ENCODE measurements at places on chromosomes 5 and 9. TPM values are rescaled to one million over a fixed set of nuclear protein-coding genes. Genes with fewer than 3 reads are reported as not detected.

GRCh38 chr5:10509575-10509974 lies 54.3 kb upstream of the ANKRD33B start:
- DNase-seq: no peak
- H3K4me1 ChIP-seq: no peaks in the 10 kb centered on the region
- no peaks in the 10 kb centered on the region for H3K36me3 ChIP-seq
- H3K27me3 ChIP-seq: peaks cover 2% of the 10 kb centered on the region
- H3K27ac ChIP-seq: no peak overlapping the region
- no peak overlapping the region for H3K4me3 ChIP-seq

DNA sequence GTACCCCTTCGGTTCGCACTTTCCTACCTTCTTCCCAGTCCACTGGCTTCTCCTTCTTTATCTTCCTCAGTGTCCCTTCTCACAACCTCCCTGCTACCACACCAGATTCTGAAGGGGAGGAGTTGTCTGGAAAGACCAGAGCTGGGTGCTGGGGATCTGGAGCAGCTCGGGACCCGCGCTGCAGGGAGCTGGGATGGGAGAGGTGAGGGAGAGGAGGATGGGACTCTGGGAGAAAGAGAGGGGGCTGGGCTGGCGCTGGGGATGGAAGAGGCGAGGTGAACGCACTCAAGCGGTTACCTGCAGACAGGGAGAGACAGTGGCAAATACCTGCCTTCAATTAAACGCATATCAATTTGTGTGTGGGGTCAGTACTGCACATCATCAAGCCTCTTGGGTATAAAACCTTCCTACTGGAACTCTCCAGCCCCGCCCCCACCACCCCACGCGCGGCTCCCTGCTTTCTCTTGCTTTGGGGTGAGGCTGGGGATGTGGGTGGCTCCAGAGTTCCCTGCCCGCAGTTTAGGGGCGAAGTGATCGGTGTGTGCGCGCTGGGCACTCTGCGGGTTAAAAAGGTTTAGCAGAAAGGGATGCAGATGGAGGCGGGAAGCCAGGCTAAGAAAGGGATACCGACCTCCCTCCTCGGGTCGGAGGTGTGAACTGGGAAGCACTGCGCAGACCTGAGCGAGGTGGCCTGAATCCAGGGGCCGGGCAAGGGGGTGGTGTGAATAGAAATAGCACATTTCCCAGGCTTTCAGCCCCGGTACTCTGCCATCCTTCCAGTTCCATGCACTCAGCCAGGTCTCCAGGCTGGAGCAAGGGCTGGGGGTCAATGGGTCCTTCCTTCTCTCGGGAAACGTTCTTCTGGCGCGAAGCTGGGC lies 977 bp upstream of the PAM start:
- H3K27me3 ChIP-seq: peaks cover 5% of the 10 kb centered on the region
- peak overlapping the region; percentile 53 for H3K27ac ChIP-seq
- H3K4me3 ChIP-seq: peak overlapping the region; percentile 97
- peaks cover 25% of the 10 kb centered on the region for H3K4me1 ChIP-seq
- no peak for DNase-seq
- H3K36me3 ChIP-seq: no peaks in the 10 kb centered on the region

DNA sequence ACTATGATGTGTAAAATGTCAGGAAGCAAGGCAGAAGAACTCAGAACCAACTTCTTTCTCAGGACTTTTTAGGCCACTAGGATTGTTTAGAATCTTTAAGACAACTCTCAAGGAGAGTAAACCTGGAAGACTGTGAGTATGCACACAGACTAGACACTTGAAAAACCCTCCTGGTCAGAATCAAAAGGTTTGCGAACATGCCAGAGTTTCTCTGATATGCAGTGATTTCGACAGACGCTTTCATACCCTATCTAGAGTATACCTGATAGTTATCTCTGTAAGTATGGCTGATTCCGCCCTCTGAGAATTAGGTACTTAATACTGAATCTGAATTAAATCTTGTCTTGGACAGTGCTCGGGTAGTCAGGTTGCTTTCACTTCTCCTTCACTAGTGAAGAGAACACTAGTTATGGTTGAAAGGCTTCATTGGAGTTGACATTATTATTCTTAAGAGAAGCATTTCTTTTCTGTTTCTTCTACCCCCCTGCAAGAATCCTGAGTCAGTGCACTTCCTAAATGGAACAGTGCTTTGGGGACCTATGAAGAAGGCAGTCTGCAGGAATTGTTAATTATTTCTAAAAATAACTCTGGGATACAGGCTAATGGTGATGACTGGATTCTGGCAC lies 158.1 kb downstream of the HACD4 start:
- H3K27ac ChIP-seq: no peak overlapping the region
- no peak for DNase-seq
- peaks cover 28% of the 10 kb centered on the region for H3K36me3 ChIP-seq
- no peak overlapping the region for H3K4me3 ChIP-seq
- H3K4me1 ChIP-seq: peaks cover 3% of the 10 kb centered on the region

Gene KIF12
- polyA plus RNA-seq: not detected

Gene TEX10
- polyA plus RNA-seq: 11.3 TPM

- peaks cover 6% of the 10 kb centered on the region for H3K27me3 ChIP-seq
- H3K27ac ChIP-seq: no peak overlapping the region
- peaks cover 7% of the 10 kb centered on the region for H3K4me1 ChIP-seq
- no peak overlapping the region for H3K4me3 ChIP-seq
These were observed 36.5 kb upstream of the EGFL7 start for GRCh38 chr9:136626066-136626725.

DNA sequence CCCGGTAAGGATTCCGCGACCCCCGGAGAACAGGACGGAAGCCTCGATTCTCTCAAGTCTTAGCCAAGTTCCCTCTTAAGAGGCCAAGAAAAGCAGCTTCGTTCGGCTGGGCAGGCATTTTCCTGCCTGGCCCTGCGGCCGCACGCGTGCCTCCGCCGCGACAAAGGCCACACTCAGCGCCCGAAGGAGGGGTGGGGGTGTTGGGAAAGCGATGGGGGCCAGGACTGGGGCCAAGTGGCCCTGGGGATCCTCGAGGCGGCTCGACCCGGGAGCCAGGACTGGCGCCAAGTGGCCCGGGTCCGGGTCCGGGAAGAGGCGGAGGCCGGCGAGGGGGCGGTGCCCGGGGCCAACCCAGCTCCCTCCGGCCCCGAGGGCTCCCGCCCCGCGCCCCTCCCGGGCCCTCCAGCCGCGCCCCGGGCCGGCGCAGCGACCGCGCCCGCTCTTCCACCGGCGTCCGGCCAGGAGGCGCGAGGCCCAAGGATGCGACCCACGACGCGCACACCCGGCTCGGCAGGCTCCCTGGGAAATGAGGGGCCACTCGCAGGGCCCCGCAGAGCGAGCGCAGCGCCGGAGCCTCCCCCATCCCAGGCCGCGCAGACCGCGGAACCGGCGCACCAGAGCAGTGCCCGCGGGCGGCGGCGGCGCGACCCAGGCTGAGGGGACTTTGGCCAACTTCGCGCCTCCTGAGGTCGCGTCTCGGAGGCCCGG lies 756 bp downstream of the VAV2 start:
- H3K4me1 ChIP-seq: no peaks in the 10 kb centered on the region
- H3K36me3 ChIP-seq: no peaks in the 10 kb centered on the region
- H3K27ac ChIP-seq: no peak overlapping the region
- peaks cover 8% of the 10 kb centered on the region for H3K27me3 ChIP-seq

DNA sequence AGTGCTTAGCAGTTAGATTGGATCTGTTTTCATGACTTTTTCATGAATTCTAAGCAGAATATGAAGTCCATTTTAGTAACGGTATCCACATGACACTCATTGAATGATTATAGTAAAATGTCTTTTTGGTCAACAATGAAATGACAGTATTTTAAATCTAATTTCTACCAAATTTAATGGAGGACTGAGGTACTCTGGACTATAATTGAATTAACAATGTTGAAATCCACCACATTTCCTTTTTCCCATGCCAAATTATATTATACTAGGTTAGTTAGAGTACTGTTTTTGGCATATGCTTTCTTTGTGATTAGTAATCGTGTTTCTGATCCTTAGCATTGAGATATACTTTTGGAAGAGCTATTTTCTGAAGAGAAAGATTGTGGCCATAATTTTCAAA lies 40.6 kb downstream of the CDC42SE2 start:
- no peaks in the 10 kb centered on the region for H3K36me3 ChIP-seq
- H3K4me1 ChIP-seq: peaks cover 69% of the 10 kb centered on the region
- H3K4me3 ChIP-seq: peak overlapping the region; percentile 57
- H3K27ac ChIP-seq: peak overlapping the region; percentile 60
- peaks cover 1% of the 10 kb centered on the region for H3K27me3 ChIP-seq

- no peak overlapping the region for H3K27ac ChIP-seq
- H3K4me3 ChIP-seq: no peak overlapping the region
- DNase-seq: no peak
These were observed 3.1 kb upstream of the CREBRF start for GRCh38 chr5:173053041-173053440.

DNA sequence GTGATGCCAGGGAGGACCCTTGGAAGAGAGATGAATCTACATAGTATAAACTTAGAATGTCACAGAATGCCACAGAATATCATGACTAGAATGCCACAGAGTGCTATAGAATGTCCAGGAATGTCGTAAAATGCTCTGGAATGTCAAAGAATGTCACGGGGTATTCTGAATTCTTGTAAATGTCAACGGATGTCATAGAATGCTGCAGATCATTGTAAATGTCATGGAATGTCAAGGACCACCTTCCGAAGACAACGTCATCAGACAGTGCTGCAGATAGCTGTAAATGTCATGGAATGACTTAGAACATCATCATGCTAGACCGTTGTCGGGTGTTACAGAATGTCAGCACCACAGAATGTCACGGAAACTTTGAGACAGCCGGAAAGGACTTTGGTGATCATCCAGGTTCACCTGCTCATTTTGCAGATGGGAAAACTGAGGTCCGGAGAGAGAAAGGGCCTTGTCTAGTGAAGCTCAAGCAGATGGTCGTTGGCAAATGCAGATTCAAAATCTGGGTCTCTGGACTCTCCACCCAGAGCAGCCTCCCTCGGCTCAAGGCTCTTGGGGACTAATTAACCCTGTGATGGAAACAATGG lies 117.1 kb downstream of the LHX2 start:
- no peak overlapping the region for H3K27ac ChIP-seq
- H3K4me3 ChIP-seq: no peak overlapping the region
- peaks cover 3% of the 10 kb centered on the region for H3K27me3 ChIP-seq
- no peak for DNase-seq

Gene INSL4
- polyA plus RNA-seq: not detected

DNA sequence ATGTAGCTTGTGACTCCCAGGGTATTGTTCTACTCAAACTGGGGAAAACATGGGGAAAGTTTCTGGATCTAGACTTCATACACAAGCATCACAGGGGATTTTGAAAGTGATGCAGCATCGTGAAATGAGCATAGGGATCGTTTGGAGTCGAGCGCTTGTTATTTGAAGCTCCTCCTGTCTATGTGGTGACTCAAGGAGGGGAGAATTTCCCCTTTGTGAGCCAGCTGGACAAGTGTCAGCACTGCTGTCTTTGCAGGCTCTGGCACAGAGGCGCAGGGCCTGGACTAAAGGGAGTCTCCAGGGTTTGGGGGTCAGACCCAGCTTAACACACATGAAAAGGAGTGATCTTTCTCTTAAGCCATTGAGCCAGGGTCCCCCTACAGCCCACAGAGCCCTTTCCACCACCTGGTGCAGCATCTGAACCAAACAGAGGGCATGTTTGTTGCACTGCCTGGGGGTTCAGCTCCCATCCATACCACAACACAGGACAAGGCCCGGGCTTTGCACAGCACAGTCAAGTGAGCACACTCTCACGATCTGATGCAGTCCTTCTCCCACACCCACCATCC lies 51.0 kb downstream of the IRF1 start:
- H3K4me1 ChIP-seq: peaks cover 99% of the 10 kb centered on the region
- peak overlapping the region; percentile 92 for H3K27ac ChIP-seq
- DNase-seq: no peak
- H3K27me3 ChIP-seq: no peaks in the 10 kb centered on the region
- peaks cover 9% of the 10 kb centered on the region for H3K36me3 ChIP-seq

DNA sequence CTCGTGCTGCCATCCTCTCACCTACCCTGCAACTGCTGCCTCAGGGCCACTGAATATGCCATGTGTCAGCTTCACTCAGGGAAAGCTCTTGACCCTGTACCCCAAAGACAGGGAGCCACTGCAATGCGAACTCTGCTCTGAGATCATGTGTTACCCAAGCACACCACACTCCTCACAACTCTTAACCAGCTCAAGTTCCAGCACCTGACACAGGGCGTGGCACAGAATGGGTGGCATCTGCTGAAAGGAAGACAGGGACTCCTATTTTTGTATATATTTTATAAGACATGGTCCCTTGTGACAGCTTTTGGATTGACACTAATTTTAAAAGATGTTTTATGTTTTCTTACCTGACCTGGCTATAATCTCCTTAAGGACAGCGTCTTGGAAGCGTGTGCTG lies 10.7 kb downstream of the PHYKPL start:
- peaks cover 4% of the 10 kb centered on the region for H3K27me3 ChIP-seq
- H3K4me3 ChIP-seq: no peak overlapping the region
- H3K36me3 ChIP-seq: no peaks in the 10 kb centered on the region
- peaks cover 46% of the 10 kb centered on the region for H3K4me1 ChIP-seq
- H3K27ac ChIP-seq: peak overlapping the region; percentile 56

DNA sequence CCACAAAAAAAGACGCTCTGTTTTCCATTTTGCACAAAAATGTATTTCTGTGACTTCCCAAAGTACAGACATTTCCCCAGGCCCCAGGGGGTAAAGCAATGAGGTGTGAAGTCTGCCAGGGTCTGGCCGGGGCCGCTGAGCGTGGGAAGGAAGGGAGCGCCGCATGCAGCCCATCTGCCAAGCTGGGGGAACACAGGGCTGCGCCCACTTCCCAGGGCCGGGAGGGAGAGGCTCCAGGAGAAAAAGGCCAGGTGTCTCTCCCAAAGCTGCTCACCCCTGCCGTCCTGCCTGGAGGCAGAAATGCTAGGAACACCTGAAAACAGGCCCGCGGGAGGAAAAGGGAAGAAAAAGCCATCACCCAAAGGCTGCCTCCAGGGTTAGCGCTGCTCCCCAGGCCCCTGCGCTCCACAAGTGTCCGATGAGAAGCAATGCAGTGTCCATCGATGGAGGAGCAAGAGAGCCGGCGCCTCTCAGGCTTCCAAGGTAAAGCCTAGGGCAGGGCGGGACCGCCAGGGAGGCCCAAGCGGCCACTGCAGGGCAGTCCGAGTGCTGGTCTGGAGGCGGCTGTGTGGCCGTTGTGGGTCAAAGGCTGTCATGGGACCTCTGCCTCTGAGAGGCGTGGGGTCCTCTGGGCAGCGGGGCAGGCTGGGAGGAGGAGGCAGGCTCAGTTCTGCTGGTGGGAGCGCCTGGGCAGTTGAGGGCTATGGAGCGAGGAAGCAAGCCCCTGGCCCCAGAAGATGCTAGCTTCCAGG lies 6.0 kb upstream of the ZDHHC12 start:
- H3K27ac ChIP-seq: no peak overlapping the region
- H3K36me3 ChIP-seq: no peaks in the 10 kb centered on the region
- peaks cover 2% of the 10 kb centered on the region for H3K27me3 ChIP-seq
- DNase-seq: no peak

GRCh38 chr9:131027872-131028179 lies 18.9 kb downstream of the LAMC3 start:
- no peak overlapping the region for H3K27ac ChIP-seq
- H3K36me3 ChIP-seq: no peaks in the 10 kb centered on the region
- DNase-seq: no peak
- H3K4me1 ChIP-seq: no peaks in the 10 kb centered on the region

Measured in immature natural killer cell (primary cell).